Placental pericyte (primary cell): ENCODE measurements at places on chromosomes 1 and 21. TPM values are rescaled to one million over a fixed set of nuclear protein-coding genes. Genes with fewer than 3 reads are reported as not detected.

The MEGF6 gene
- 1.1 and 2.4 TPM in 2 replicates for total RNA-seq

The KLHDC7A gene
- total RNA-seq = not detected in 2 replicates

The GRIK1 gene
- total RNA-seq = not detected in 2 replicates

The TENT5C gene
- total RNA-seq = 1.5 and 7.4 TPM in 2 replicates

The SLC30A1 gene
- 21.3 and 27.6 TPM in 2 replicates for total RNA-seq

The IL12RB2 gene
- 0.72 TPM in 1 of 2 replicates, not detected in the other for total RNA-seq

The CD244 gene
- total RNA-seq = not detected in 2 replicates

The OR2W3 gene
- total RNA-seq = 1.4 and 1.8 TPM in 2 replicates

The TMPRSS15 gene
- total RNA-seq = not detected in 2 replicates

The CFAP57 gene
- 0.14 and 0.44 TPM in 2 replicates for total RNA-seq

The FAM110D gene
- not detected in 2 replicates for total RNA-seq

The LHX8 gene
- total RNA-seq = 0.44 TPM in 1 of 2 replicates, not detected in the other

The ARHGEF11 gene
- 38.1 and 48.1 TPM in 2 replicates for total RNA-seq

The PLPPR5 gene
- under 0.01 TPM in 1 of 2 replicates, not detected in the other for total RNA-seq

The CCDC181 gene
- total RNA-seq = under 0.01 and 0.14 TPM in 2 replicates

The TCHHL1 gene
- not detected in 2 replicates for total RNA-seq

The CRP gene
- not detected in 2 replicates for total RNA-seq
